ENCODE measurements at places on chromosomes 7 and 10.

DNA sequence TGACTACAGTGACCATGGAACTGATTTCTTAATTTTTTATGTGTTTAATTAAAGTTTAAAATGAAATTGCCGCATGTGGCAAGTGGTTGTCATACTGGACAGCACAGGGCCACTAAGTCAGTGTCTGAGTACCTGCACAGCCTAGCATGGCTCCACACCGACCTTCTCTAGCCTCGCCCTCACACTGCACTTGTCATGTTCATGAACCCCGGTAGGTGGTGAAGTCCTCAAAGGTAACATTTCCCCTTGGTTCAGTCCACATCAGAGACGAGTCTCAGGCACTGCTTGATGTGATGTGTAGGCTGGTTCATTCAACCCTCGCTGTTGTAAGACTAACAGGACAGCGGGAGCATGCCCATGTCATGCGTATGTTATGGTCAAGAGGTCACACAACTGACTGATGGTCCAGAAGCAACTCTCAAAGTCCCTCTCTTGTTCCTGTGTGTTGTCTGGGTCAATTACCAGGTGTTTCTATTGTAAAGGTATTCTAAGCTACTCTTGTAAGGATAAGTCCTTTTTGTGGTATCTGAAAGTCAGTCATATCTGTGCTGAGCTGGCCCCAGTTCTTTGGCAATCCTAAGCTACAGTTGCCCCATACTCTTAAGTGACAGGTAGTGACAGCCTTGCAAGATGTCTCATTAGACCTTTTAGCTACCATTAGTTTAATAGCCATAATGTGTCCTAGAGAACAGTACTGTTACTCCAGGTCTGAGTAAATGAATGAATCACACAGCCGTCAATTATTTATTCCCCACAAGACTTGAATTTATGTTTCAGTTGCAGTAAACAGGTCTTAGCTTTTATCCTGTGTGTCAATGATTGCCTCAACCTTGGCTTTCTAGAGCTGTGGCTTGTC lies 32.9 kb upstream of the ZC3HAV1L start:
- DNase-seq: no peak

- no peak for DNase-seq
These were observed 157.1 kb upstream of the SHH start for GRCh38 chr7:155969192-155969929.

DNA sequence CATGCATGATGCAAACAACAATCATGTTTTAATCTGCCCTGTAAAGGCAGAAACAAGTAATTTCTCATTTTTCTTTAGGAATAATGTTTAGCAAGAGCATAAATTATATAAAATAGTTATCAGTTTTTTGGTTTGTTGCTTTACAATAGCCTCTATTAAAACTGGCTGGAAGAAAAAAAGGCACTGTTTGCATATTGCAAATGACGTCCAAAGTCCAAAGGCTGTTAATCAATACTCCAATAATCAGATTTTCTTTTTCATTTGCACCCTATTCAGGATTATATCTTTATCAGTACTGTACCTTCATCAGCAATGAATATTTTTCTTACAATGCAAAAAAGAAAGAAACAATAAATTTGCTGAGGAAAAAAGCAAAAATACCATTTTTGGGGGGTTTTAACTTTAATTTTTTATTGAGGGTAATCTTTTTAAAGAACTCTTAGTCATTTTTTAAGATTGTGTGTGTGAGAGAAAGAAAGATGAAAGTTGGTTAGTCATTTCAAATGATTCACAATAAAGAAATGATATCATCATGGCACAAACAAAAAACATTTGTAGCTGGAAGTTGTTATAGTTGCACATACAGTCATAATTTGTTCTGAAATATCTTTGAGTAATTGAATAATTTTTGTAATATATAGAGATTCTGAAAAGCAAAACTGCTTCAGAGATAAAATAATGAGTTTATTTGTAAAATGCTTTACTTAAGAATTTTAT lies 44.4 kb upstream of the AKR1C2 start:
- no peak for DNase-seq

GRCh38 chr7:25855854-25856782 lies 295.9 kb upstream of the NFE2L3 start:
- DNase-seq: no peak

DNA sequence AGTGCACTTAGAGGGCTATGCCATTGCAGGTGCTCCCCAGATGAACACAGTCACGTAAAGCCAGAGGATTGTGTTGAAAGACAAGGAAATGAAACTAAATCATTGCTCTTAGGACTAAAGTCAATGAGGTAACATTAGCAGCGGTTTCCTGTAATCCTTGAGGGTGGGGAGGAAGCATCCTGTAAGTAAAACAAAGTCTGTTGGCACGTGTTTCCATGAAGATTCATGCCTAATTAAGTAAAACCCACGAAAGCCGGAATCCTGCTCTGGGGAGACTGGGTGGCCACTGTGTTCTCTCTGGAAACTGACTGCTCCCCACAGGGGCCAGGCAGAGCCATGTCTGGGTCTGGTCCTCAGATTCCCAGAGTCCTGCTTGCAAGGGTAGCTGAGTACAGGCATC lies 18.3 kb downstream of the STEAP1B start:
- no peak for DNase-seq

DNA sequence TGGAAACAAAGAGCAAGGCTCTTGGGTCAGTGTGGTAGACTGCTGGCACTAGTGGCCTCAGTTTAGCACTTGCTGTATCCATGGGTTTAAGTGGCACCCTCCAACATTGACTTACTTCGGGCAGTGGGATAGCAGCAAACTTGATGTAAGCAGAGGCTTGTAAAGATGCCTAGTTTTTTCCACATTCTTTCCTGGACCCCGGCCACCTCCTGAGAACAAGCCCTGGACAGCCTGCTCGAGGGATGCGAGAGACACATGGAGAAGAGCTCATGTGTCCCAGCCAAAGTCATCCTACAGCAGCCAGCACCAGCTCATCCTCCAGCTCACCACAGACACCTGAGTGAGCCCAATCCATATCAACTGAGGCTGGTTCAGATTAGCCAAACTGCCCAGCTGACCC lies 142.7 kb upstream of the PCBD1 start:
- no peak for DNase-seq

DNA sequence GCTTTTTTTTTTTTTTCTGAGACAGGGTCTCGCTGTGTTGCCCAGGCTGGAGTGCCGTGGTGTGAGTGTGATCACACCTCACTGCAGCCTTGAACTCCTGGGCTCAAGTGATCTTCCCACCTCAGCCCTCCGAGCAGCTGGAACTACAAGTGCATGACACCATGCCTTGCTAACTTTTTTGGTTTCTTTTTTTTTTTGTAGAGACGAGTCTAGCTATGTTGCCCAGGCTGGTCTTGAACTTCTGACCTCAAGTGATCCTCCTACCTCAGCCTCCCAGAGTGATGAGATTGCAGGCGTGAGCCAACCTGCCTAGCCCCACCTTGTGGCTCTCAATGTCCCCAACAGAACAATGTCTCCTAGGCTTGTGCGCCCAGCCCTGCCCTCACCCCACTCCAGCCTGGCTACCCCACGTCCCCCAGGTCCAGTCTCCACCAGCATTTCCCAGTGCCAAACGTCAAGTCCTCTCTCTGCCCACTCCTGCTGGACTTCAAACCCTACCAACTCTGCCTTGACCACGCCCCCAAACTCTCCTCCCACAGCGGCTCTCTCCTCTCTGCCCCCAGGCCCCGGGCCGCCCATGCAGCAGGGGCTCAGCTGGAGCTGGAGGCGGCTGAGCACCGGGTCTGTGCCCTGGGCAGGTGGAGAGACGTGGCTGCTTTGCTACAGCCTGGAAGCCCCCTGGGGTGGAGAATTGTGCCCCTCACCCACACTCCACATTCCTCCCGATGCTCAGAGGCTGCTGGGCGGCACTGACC lies 18.9 kb downstream of the BHLHA15 start:
- no peak for DNase-seq

DNA sequence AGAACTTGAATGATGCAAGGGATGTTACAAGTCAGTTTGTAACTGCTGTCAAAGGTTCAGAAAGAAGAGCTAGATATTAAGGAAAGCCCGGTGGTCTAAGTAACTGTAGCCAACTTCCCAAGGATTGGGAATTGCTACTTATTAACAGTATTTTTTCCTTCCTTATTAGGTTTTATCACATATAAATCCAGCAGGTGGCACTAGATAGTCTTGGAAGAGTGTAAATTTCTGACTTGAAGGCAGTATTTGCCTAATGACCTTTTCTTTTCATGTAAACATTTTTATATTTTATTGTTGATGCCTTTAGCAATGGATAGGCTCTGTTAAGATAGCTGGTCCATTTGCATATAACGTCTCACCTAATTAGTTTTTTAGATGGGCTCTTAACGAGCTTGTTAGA lies 51.2 kb downstream of the ANLN start:
- DNase-seq: no peak

GRCh38 chr10:4194231-4194630 lies 409.2 kb upstream of the KLF6 start:
- DNase-seq: no peak

- DNase-seq: no peak
These were observed 707.9 kb downstream of the AUTS2 start for GRCh38 chr7:70306173-70306572.

DNA sequence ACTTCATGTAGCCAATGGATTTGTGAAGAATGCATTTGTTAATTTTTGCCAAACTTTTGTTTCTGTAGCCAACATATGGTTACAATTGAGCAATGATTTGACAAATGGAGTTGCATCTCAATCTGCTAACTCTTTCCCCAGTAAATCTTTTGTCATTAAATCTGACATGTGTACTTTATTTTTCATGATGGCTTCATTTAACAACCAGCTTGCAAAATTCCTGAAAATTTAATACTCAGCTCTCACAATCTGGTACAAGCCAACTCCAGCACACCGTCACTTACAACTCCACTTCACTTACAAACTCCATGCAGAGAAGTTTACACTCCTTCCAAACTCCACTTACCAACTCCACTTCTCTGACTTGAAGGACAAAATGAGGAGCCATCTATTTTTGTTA lies 26.5 kb upstream of the HIBADH start:
- no peak for DNase-seq

GRCh38 chr7:148987751-148988512 lies 40.4 kb downstream of the PDIA4 start:
- no peak for DNase-seq

GRCh38 chr10:112938808-112939482 lies 11.1 kb upstream of the TCF7L2 start:
- no peak for DNase-seq

DNA sequence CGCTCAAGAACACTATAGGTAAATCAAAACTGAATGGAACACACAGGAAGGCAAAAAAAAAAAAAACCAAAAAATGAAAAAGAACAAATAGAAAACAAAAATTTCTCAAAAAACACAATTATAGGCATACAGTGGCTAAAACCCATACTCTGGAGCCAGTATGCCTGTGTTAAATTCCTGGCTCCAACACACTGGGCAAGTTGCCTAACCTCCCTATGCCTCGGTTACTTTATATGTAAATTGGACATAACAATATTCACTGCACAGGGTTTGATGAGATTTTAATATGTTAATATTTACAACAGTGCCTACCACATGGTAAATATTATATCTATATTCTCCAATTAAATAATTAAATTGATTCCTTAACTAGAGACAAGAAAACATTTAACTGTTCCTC lies 217.1 kb downstream of the HTR7 start:
- no peak for DNase-seq

- DNase-seq: no peak
These were observed 31.5 kb upstream of the GSAP start for GRCh38 chr7:77447616-77448015.

Measured in Panc1 (cell line).